ENCODE measurements at places on chromosomes 1 and 21.
A peak's percentile ranks its signal among the peaks of the same experiment; 100 is the strongest.

DNA sequence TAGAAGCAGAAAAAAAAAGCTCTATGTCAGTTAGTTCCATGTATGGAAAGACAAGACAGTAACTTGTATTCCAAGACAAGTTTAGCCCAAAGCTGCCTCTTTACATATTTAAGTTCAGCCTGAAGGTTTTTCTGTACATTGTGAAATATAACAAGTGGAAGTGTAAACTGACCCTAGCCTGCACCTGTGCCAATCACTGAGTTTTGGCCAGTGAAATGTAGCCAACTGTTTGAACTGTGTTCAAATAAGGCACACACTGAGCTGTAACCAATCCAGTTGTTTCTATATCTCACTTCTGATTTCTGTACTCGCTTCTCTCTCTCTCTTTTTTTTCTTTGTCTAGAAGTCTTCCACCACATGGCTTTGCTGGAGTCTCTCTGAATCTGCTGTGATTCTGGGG lies 1227.1 kb downstream of the NCAM2 start:
- DNase-seq: no peak

DNA sequence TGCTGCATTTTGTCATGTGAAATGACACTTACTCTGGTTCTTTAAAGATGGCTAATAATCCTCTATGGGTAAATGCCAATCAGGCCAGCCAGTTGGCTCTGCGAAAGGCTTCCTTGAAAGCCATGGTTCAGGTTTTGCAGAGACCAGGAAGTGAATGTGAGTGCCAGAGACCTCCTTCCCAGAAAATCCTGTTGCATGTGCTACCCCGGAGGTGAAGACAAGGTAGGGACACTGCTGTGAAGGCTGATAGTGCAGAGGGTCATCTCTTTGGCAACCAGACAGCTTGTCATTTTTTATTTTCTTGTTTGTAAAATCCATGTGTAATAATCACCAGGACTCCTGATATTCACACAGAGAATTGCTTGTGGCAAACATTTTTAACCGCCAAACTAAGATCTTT lies 18.7 kb downstream of the LRRC8D start:
- DNase-seq: no peak

DNA sequence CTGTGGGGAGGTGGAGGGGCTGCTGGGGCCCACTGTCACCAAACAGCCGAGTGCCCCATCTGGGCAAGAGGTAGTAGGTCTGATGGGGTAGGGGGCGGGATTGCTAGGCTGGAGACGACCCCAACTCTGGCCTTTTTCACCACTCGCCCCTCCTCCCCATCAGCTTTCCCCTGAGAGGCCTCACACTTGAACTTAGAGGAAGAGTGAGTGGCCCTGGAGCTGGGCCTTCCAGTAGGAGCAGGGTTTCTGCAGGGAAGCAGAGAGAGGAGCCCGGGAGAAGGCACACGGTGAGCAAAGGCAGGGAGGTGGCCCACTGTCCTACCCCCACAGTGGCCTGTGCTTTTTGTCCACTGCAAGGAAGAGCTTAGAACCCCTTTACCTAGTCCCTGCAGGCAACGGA lies 111.9 kb upstream of the WNT4 start:
- DNase-seq: no peak

- no peak for DNase-seq
These were observed 5.9 kb upstream of the EFNA3 start for GRCh38 chr1:155072531-155073289.

DNA sequence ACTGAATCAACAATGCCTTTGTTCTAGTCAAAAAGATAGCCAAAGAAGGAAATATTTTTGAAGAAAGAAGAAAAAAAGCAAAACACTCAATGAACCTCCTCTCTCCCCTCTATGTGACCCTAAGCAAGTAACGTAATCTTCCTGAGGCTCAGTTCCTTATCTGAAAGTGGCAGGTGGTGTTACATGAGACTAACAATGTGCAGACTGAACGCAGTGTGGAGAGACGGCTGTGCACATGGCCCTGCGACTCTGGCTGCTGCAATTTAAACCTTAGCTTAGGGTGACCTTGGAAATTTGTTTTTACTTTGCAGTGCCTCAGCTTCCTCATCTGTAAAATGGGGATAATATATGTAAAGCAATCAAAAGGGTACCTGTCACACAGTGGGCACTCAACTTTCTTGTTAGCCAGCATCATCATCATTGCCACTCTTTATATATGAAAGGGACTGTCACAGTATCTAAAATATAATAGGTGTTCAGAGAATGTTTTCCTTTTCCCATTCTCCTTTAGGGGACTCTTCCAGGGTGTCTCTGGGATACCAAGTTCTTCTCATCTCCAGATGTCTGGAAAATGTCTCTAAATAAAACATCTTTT lies 100.1 kb upstream of the JUN start:
- no peak for DNase-seq

DNA sequence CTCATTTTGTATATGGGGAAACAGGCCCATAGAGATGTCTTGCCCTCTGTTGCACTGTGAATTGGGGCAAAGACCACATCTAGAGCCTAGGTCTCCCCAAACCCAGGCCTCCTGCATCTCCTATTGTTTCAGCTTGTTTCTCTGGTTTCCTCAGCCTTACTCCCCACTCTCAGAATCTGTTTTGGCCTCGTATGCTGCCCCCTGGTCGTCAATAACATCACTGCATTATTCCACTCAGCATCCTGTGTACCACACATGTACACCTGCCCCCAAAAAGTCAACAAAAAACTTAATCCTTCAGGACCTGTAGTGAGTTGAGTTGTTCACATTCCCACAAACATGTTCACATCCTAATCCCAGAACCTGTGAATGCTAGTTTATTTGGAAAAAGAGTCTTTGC lies 184.8 kb downstream of the BRINP2 start:
- DNase-seq: no peak

GRCh38 chr1:112265931-112266330 lies 130.1 kb upstream of the CTTNBP2NL start:
- DNase-seq: no peak

DNA sequence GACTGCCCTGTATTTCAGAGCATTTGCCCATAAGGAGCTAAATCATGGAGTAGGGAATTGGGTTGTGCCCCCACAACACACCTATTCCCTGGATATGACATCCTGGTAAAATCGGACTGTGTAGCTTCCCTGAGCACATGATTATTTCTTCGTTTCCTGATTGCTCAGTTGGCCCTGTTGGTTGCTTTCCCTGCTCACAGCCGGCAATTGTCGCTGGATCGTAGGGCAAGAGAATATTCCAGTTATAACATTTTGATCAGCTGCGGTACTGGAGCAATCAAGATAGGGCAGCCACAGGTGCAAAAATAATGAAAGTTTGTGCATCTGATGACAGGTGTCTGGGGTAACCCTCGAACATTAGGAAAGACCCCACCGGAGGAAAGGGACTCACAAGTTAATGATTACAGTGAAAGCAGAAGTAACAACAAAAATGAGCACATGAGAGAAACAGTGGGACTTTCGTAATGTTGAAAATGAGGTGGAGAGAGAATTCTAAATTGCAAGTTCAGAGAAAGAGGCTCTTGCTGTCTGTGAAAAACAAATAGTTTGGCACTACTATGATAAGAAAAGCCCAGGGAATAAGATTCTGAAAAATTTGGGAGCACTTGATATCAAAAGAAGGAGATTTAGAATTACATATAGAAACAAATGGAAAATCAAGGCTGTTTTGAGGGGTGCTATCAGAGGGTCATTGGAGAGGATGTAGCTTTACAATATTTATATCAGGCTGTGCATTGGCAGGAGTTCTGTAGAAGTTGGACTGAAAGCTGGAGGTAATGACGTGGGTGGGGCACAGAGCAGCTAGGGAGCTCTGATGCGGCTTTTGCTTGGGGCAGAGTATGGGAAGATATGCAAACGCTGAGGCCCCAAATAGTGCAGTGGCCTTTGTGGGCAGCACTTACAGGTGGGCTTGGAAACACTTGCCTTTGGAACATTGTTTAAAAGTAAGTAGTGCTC lies at the start of gene MAB21L3:
Gene MAB21L3 (plus strand): TSS at position 833 of the 957 bp plus-strand sequence. CDS start 1,217 bp downstream, outside the sequence.
- no peak for DNase-seq

GRCh38 chr1:94329276-94329675 lies 88.9 kb upstream of the ABCD3 start:
- no peak for DNase-seq

DNA sequence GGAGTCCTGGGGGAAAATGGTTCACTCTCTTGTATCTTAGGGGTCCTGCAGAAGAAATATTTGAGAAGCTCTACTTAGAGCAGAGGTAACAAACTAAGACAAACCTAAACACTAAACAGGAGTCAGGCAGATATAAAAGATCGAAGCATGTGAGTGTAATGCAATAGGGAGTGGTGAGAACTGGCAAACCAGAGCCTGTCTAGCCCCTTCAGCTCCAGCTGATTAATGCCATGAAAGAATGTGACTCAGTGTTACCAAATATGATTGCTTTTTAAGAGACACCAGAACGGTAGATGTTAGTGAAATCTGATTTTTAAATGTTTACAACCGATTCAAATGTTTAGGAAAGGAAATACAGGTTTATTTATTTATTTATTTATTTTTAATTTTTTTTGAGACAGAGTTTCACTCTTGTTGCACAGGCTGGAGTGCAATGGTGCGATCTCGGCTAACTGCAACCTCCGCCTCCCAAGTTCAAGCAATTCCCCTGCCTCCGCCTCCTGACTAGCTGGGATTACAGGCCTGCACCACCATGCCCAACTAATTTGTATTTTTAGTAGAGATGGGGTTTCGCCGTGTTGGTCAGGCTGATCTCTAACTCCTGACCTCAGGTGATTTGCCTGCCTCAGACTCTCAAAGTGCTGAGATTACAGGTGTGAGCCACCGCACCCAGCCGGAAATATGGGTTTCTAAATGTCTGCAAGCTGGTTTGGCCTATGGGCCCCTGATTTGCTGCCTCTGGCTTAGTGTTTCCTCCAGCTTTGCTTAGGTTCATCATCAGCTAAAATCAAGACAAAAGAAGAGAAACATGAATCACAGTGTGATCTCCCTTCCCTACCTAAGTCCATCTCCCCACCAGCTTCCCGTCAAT lies 12.2 kb downstream of the TXNIP start:
- DNase-seq: no peak

GRCh38 chr1:212586206-212587015 lies 22.1 kb upstream of the ATF3 start:
- no peak for DNase-seq

- no peak for DNase-seq
These were observed 1.3 kb upstream of the PEX10 start for GRCh38 chr1:2413495-2414296.

DNA sequence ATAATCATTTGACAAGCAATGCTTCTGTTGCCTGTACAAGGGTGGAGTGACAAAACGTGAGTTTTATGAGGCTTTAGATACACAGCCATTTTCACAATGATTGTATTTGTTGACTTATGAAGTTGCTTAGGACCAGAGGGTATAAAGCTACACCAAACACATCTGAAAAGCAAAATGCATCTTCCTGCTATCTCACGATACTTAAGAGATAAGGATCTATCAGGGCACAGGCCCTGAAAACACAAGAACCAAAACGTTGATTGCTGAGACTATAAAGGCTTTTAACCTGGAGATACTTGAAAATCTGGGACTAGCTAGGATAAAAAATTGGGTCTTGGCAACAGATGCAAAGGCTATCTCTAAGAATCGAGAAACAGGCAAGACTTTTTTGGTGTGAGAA lies 115.7 kb downstream of the SLC5A9 start:
- DNase-seq: no peak

- peak; percentile 73 for DNase-seq
These were observed at the start of gene USP25 for GRCh38 chr21:15729674-15730483. Gene USP25, plus strand, starts transcription at chr21:15729982. Its CDS starts 412 bp downstream, at chr21:15730394.

DNA sequence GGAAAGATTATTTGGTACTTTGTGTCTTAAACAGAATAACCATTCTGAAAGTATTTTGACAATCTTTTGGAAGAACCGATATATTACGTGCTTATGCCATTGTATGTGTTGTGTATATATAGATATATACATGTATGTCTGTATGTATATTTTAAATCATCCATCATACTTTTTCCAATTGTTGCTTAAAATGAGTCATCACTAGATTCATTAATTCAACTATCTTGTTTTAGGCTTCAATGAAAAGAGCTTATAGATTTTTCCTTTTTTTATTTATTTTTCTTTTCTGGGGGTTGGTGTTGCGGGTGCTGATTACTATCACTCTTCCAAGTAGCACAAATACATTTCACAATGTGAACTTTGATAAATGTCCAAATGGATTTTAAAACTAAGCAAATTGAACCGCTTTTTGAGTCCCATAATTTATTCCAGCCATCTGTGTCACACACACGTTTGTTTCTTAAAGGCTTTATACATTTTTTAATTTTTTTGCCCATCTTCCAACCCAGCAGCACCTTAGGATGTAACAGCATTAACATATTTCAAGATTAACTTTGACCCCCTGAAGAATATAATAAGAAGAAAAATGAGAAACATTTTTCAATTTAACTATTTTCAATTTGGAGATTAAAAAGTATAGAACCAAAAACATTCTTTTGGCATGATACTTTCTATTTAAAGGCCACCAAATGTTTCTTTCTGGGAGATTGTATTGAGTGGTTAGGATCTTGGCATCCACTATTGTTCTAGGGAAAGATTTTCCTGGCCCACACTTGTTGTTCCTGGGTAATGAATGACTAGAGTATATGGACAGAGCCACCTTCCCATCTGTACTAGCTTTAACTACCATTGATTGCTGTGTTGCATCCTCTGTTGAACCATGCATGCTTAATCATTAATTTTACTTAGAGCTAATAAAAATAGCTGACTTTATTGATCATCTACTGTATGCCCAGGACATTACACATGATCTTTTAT lies 9.3 kb upstream of the DPYD start:
- no peak for DNase-seq

- DNase-seq: no peak
These were observed 152.9 kb downstream of the ACTL8 start for GRCh38 chr1:17907999-17908398.

DNA sequence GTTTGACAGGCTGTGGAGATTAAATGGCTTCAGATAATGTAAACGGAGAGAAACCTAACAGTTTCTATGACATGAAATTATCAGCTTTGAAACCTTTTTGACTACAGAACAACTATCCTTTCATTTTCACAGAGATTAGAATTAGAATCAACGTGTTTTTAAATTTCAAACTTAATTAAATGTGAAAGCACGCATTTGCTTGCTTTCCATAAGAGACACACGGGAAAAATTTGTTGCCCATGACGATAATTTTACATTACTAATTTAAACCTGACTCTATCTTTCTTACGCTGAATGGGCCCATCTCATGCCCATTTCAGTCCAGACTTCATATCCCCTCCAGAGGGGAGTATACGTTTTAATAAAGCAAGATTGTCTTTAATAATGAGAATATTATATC lies 91.7 kb upstream of the HP1BP3 start:
- DNase-seq: no peak

DNA sequence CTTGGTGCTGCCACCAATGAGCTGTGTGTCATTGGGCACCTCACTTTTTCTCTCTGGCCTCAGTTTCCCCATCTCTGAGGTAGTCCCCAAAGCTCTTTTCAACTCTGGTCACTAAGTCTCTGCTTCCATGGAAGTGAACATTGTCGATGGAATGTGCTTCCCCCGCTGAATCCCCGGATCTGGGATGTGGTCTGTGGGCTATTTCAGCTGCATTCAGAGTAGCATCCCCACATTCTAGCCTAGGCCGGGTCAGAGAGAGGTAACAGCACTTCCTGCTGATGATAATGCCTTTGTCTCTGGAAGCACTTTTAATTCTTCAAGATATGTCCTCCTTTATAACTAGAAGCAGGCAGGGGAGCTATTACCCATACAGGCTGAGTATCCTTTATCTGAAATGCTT lies 29.8 kb downstream of the RASSF5 start:
- DNase-seq: no peak

- no peak for DNase-seq
These were observed 61.4 kb upstream of the ZNF648 start for GRCh38 chr1:182122913-182123260.

GRCh38 chr21:43299441-43300277 lies 127.3 kb downstream of the SIK1 start:
- DNase-seq: no peak

GRCh38 chr21:28913071-28913470 lies 79.6 kb downstream of the LTN1 start:
- DNase-seq: no peak
